ENCODE measurements at places on chromosomes 3 and 15.

DNA sequence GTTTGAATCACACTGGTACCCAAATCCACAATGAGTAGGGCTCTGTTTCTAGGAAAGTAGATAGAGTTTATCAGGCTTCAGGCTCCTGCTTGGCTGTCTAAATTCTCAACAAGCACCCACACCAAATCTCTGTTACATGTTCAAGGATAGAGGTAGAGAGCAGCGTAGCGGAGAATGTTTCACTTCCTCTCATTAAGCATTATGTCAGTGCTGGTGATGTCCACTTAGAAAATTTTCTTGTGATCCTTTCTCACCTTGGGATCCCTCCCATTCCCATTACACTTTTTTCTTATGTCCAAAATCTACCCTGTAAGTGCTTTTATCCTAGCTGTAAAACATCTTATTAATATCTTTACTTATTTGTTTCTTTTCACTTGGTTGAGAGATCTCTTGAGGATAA is 34.7 kb upstream of the GCSAM start:
- no peak for DNase-seq

DNA sequence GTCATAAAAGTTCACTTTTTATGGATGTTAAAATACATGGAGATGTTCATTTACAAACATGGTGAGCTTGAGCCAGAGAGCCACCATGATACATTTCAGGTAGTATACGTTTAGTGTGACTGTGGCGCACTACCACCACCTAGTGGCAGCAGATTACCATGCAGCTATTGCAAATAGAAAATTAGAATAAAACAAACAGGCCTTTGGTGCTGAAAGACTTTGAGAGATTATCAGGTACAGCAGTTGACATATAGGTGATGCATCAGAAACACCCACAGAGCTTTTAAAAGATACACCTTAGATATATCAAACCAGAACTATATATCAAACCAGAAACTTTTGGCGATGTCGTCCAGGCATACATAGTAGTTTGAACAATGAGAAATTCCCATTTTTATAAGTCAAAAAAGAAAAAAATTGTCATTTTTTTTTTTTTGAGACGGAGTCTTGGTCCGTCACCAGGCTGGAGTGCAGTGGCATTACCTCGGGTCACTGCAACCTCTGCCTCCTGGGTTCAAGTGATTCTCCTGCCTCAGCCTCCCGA is 42.0 kb upstream of the ICE2 start:
- peak; percentile 54 for DNase-seq

GRCh38 chr3:116474032-116474780 is 28.9 kb upstream of the LSAMP start:
- DNase-seq, result no peak

GRCh38 chr3:14374444-14374883 is 27.9 kb upstream of the SLC6A6 start:
- DNase-seq, result no peak

- no peak for DNase-seq
Measured at GRCh38 chr3:75300606-75301005, 363.5 kb upstream of the FRG2C start.

DNA sequence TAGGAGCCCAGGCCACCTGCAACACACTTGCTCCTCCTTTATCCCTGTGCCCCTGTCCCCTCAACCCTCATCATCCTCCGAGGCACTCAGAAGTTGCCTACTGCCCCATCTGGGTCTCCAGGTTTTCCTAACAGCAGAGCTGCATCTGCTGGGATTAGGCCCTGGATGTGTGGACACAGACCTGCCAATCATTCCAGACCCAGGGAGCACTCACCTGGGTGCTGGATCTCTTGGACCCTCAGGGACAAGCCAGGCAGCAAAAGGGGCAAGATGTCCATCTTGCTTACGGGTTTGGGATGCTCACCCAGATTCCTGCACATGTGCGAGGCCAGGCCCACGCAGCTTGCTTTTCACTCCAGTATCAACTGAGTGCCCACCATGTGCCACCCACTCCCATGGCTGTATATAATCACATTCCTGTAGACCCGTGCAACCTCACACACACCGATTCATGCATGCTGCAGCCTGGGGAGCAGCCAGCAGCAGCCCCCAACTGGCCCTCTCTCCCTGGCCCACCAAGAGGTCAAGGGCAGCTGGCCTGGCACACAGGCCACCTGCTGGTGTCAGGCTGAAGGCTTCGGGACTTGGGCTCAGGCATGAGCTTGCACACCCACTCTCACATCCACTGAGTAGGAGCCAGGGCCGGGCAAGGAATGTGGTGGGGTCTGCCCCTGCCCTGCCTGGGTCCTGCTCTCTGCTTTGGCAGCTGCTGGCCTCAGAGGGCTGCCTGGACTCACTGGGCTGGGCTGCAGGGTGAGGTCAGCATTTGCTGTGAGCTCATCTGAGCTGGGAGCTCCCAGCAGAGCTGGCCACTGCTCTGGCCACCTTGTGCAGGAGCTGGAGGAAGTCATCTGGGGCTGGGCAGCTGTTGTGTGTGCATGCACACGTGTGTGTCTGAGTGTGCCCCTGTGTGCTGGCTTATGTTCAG is 14.9 kb downstream of the PRKCD start:
- DNase-seq, result no peak

GRCh38 chr15:25236861-25237155 is 202.0 kb downstream of the UBE3A start:
- no peak for DNase-seq

DNA sequence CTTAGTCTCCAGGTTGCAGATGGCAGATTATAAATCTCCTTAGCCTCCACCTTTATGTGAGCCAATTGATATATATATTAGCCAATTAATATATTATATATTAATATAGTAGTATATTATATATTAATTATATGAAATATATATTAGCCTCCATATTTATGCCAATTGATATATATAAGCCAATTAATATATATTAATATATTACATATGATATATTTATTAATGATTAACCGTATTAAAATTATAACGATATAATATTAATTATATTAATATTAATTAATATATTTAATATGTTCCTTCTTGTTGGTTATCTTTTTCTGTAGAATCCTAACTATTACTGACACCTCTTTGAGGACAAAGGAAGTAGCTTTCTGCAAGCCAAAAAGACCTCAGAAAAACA is 972.5 kb downstream of the GBE1 start:
- no peak for DNase-seq

DNA sequence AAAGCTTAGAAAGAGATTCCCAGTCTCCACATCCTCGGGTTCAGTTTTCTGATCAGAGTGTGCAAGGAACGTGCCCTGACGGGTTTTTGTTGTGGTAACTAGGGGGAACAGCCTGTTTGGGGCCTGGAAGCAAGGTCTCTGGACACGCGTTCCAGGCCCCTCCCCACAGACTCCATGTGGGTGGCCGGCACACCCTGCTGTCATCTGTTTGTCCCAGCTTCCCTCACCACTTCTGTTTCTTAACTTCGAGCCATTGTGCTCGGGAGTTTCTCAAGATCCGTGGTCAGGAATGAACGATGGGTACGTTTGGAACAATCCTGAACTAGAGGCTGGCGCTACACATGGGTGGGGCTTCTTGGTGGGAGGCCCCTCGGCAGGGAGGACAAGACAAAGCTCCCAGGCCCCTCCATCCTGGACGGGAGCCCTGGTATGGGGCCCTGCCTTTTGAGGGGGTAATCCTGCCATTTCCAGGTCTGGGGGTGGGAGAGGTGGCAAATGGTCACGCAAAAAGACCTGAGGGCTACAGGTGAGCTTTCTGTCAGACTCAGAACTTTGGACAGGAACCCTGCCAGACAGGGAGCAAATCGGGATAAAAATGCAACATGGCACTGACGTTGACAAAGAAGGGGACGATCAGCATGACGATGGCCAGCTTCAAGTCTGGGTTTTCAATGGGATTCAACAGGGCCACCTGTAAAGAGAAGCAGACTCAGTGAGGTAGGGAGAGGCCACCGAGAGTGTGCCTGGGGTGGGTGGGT is 8.5 kb upstream of the MUSTN1 start:
- DNase-seq, result no peak
